ENCODE measurements at places on chromosomes 7 and 10.

GRCh38 chr7:23467806-23468525 lies 2.3 kb downstream of the IGF2BP3 start:
- DNase-seq: no peak

GRCh38 chr7:115869190-115869589 lies 161.4 kb downstream of the TFEC start:
- DNase-seq: no peak

DNA sequence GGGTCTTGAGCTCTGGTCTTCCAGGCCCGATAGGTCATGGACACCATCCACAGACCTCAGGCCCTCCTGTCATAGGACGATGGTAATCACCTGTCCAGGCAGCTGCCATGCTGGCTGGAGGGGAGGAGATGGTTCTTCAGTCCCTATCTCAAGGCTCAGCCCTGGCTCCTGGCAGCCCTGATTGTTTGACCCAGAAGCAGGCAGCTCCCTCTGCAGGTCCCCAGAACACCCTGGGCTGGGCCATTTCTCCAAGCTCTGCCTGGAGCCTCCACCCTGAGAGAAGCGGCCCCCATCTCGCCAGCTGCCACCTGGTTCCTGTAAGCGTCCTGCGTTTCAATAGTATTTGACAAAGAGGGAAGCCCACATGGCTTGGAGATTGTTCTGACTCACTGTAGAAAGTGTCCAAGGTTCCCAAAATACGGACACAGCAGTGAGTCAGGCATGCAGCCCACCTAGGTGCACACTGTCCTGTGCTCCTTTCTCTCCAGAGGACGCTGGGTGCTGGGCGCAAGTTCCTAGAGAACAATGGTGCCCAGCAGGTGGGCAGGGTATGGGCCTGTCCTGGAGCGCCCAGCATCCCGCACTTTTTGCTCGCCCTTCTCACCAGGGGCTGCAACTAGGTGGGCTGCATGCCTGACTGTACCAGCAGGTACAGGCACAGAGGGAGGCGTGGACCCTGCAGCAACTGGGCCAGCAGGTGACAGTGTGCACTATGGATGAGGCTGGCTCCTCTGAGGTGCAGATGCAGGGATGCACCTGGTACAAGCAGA lies 72.4 kb upstream of the EBF3 start:
- no peak for DNase-seq

DNA sequence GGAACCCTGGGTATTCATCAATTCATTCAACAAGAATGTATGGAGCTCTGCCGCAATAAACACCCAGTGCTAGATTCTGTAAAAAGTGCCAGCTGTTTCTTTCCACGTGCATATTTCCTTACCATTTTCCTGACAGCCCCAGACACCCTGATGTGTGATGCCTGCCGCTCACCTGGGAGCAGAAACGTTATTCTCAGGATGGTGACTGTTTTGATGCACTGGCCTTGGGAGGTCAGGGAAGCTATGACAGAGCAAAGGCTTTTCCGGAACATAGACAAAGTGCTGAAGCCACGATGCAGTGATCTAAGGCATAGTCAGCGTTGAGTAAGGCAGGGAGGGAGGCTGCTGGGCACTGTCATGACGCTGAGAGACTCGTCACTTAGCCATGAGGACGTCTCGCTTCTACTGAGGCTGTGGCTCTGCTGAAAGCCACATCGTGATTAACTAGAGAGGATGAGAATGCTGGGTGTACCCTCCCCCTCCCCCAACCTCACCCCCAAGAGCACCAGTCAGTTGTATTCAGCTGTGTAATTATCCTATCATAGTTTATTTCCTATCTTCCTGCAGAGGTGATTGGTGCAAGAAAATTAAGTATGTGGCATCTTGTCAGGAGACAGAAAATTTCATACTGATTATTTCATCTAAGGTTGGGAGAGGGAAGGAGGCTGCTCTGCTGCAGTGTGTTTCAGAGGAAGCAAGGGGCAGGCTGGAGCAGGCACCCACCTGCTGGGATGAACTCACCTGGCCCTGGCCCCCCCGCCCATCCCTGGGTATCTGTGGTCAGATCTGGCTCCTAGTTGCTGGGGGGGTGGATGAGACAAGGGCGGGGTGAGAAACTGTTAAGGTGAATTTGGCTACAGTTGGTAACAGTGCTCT lies 48.8 kb upstream of the SMNDC1 start:
- DNase-seq: no peak

Measured in 8988T (cell line).